ENCODE measurements at places on chromosomes 3 and 15. TPM values are rescaled to one million over a fixed set of nuclear protein-coding genes. Genes with fewer than 3 reads are reported as not detected.

DNA sequence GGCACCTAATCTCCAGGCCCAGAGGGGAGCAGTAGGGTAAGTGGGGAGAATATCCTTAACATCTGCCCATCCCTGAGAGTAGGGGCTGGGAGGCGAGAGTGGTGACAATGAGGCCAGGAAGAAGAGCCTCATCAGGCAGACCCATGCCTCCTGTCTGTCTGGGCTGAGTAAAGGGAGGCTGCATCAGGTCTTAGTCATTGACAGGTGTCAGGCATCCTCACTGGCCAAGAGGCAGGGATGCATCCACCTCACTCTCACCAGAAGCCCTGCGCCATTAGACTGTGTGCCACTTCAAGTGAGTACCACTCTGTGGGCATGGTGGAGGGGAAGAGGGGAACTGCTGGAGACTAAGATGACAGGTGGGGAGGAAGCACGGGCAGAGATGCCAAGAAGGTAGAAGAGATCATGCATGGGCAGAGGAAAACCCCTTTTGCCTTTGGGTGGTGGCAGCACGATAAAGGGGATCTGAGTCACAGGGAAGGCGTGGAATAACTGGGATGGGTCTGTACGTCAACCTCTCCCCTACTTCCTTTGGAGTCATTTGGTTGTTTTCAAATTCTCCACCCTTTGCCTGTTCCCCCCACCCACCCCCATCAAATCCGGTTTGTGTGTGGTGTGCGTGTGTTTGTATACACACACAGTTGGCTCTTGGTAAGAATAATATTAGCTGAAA, 14.1 kb downstream of the ANAPC13 start:
- no peak for DNase-seq

DNA sequence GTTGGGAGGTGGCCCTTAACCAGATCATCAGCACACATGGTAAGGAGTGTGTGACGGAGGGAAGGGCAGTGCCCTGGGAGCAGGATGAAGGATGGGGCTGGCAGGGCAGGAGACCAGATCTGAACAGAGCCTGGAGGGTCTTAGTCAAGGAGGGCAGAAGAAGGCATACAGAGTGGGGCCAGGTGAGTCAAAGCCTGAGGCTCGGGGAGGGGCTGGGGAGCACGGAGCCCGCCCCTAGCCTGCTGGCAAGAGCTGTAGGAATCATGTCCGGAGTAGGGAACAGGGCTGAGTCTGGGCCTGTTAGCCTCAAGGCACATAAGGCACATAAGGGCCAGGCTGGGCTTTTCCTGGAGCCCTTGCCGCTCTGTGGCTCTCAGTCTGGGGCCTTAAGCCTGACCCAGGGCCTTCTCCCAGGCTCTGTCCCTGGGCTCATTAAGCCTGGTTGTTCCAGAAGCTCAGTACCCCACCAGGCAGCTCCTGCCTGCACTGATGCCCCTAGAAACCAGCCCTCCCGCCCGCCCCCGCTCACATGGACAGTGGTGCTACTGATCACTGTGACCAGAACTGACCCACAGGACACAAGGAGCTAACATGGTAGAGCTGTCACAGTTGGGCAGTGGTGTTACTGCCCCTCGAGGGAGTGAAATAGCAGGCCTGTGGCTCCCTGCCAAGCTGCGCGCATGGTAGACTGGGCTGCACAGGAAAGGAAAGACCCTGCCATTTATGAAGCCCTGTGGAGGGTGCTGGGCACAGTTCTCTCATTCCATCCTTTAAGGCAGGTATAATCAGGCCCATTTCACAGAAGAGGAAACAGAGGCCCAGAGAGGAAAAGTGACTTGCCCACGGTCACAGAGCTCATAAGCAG, 14.6 kb downstream of the ISG20 start:
- no peak for DNase-seq

Gene SLC22A14
- not detected for total RNA-seq

GRCh38 chr15:32889214-32889613, 171.4 kb downstream of the GREM1 start:
- no peak for DNase-seq

DNA sequence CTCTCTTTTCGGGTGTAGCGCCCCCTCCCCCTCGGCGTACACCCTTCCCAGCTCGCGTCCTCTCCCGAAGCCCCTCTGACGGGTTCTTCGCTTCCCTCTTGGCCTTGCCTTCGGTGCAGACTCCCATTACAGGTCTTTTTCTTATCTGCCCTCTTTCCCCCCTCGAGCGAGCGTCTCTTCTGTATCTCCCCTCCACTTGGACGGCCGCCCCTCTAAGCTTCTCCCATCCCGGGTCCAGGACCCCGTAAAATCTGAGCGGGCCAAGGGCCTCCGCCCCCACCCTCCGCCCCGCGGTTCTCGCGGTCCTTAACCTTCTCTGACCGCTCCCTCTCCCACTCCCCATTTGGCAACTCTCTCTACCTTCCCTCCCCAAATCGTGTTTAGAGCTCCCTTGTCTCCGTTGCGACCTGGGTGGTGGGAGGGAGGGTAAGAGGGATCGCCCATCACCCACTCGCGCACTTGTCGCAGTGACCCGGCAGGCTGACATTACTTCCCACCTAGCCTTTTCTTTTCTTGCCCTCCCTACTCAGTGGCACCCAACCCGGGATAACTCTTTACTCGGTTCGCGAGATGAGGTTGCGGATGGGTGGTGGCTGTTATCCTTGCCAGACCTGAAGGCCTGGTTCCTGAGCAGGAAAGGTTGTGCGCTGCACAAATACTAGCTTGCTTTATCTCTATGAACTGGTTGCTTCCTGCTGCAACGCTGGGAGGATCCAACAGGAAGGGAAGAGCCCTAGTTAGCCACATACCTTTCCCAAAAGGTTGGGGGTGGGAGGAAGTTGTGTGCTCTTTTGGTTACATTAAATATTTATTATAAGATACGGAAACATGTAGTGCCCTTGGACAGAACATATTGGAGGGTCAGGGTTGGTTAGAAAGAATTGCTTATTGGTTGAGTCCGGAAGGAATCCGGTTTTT, 922 bp downstream of the RAB11A start:
- DNase-seq, result peak; percentile 26

Gene ZDHHC19
- total RNA-seq, result not detected

DNA sequence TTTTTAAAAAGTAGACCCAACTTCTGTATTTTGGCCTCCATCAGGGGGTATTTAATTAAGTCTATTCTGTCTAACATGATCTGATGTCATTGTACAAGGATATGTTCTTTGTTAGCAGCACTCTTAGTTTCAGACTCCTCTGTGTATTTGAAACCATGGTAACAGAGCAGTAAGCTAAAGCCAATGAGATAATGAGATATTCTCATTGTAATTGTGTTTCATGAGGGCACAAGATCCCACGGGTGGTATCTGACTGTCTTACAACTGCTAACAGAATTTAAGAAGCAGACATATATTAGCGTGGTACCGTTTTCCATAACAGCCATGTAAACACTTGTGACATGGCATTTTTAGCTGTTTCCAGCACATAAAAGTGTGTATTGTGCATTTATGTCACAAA, 251.2 kb upstream of the VEPH1 start:
- no peak for DNase-seq

Gene SPATA12
- not detected for total RNA-seq

Gene TUSC7
- total RNA-seq, result not detected

DNA sequence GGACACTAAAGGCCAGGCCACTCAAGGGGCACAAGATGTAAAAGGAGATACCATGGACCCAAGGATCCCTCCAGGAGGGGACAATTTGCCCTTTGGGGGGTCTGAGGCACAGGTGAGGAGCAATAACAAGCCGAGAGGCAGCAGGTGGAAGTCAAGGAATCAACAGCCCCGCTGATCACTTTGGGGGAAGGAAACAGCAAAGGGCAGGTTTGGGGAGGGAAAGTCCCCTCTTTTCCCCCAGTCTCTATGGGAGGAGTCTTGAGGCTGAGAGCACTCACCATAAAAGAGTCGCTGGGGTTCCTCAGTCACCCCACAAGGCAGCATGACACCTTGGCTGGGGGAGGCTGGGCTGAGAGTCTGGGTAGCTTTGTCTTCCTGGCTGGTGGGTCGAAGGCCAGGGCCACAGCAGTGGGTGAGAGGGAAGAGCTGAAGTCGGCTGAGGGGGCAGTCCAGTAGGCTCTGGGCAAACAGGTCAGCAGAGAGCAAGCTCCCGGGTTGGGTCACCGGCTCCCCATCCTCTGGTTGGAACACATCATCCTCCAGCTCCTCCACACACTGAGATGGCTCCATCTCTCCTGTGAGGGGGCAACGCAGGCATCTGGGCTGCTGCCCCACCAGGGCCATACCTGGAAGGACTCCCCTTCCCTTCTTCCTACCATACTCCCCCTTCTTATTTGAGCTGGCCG, 3.0 kb downstream of the BMF start:
- DNase-seq, result no peak

DNA sequence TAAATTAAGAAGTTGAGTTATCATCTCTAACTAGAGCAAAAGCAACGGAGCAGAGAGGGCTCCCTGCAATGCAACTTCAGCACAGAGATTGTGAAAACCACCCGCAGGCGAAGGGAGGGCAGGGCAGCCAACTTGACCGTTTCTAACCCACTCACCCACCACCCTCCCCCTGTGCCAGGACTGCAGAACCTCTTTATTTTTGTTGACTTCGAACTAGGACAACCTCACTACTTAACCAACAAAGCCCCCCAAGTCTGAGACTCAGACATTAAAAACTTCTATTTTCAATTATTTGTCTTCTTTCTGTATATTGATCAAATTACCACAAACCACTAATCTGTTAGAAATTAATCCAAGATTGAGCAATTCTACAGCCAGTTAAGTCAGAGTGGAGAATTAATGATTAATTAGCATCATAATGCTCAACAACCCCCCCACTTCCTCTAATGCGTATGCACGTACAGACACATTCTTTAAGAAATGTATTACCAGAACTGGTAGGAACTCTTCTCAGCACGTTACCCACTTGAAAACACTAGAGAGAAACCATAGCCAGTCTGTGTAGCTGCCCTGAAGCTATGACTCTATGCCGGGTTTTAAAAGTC, 2.0 kb downstream of the MGLL start:
- DNase-seq, result no peak

- DNase-seq, result no peak
Observed at GRCh38 chr3:62811119-62811518, 64.1 kb downstream of the CADPS start.

Gene RAF1
- 123 TPM for total RNA-seq

Gene LZTFL1
- total RNA-seq, result 27.7 TPM

- no peak for DNase-seq
Observed at GRCh38 chr15:58686286-58686685, 63.2 kb downstream of the ADAM10 start.

DNA sequence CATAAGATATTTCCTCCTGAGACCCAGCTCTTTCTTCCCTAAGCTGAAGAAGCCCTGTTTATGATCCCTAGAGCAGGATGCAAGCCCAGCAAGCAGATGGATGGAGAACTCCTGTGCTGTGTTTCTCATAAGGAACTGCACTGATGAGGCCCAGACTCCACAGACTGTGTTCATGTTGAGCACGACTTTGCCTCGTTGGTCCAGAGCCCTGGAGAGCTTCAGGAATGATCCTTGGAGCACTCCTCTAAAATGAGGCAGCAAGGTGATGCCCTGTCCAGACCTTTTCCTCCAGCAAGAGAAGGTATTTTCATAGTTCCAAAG, 83.8 kb downstream of the MYLK start:
- DNase-seq, result no peak

- DNase-seq, result no peak
Observed at GRCh38 chr3:17078926-17079465, 194.2 kb downstream of the PLCL2 start.

DNA sequence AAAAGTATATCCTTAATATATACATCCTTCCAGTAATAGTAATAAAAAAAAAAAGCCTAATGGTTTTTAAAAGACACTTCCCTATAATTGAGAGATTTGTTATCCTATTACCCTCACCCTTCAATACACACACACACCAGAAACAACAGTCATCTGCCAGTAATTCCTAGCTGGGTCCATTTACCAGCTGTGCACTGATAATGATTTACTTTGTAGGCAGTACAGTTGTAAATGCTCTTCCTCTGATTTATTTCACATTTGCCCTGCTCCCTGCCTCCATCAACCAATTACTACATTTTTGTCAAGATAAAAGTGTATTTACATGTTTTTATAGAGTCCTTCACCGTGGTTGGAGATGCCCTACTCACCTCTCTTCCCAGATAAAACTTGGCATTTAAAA, 12.4 kb downstream of the TPM1 start:
- DNase-seq, result no peak

DNA sequence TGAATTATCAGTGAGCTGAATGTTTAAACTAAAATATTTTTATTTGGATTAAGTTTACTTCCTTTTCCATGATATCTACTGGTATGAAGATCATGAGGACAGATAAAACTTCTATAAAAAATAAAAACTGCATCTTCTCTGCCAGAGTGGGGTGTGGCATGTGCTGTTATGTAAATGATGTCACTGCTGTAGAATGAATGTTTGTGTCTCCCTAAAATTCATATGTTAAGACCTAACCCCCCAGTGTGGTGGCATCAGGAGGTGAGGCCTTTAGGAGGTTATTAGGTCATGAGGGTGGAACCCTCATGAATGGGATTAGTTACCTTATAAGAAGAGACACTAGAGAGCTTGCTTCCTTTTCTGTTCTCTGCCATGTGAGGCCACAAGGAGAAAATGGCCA, 178.7 kb upstream of the DPH6 start:
- no peak for DNase-seq

DNA sequence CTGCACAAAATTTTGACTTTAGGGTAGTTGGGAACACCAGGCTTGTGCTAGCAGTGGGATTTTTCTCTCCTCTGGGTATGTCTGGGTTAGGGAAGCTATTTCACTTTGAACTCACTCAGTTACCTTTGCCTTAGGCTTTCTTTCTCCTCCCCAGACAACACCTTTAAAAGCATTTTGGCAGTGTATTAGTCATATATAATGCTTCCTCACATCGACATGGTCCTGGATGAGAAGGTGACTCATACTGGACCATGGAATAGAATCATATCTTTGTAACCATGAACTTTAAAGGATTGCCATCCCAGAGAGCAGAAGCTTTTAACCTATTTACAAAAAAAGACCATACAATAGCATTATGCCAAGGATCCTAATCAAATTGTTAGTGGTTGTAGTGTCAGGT, 2.7 kb downstream of the RYR3 start:
- no peak for DNase-seq

Gene GCNT3
- 0.59 TPM for total RNA-seq

- DNase-seq, result no peak
Observed at GRCh38 chr3:40718209-40718608, 193.4 kb downstream of the ZNF621 start.

- DNase-seq, result no peak
Observed at GRCh38 chr3:184761976-184762375, 50.0 kb upstream of the VPS8 start.

Gene ADAMTSL3
- 3.1 TPM for total RNA-seq

Gene POTEB
- not detected for total RNA-seq

Gene CPNE9
- not detected for total RNA-seq

- no peak for DNase-seq
Observed at GRCh38 chr15:63370764-63371163, 10.9 kb downstream of the CA12 start.

- DNase-seq, result no peak
Observed at GRCh38 chr3:89570465-89570864, 463.0 kb downstream of the EPHA3 start.

- no peak for DNase-seq
Observed at GRCh38 chr3:81823882-81824395, 62.5 kb upstream of the GBE1 start.

GRCh38 chr15:46312133-46312740, 677.4 kb downstream of the SQOR start:
- peak; percentile 41 for DNase-seq

All from uterus (tissue), 4 donors.